Lung microvascular endothelial cell (primary cell): ENCODE measurements at places on chromosomes 2 and 18.
A peak's percentile ranks its signal among the peaks of the same experiment; 100 is the strongest.

DNA sequence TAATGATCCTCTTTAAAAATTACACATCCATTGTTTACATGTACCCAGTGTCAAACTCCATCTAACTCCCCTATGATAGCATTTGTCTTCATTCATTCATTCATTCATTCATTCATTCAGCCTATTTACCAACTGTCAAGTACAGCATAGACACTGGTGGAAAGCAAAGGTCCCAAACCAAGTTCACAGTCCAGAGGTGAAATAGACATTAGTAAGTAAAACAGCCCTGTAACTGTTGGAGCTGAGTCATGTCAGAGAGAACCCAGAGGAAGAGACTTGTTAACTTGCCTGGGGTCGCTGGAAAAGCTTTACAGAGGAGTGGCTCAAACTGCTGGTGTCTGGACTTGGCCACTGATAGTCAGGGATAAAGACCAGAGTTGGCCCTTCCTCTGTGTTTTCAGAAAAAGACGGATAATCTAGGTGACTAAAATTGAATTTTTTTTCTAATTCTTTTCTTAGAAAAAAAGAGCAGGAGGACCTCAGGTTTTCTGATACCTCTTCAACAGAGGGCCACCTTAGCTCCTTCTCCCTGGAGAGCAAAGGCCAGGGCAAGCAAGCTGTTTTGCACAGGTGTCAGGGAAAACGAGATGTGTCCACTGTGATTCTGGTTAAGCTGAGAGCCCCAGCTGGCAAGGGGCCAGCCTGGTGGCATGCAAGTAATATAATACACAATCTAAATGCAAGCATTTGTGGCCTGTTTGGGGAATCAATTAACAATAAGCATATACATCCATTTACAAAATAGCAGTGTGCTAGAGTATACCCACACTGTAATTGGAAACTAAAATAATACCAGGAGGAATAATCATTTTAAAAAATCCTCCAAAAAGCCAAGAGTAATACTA is 96.7 kb upstream of the SLC14A2 start:
- DNase-seq: no peak

DNA sequence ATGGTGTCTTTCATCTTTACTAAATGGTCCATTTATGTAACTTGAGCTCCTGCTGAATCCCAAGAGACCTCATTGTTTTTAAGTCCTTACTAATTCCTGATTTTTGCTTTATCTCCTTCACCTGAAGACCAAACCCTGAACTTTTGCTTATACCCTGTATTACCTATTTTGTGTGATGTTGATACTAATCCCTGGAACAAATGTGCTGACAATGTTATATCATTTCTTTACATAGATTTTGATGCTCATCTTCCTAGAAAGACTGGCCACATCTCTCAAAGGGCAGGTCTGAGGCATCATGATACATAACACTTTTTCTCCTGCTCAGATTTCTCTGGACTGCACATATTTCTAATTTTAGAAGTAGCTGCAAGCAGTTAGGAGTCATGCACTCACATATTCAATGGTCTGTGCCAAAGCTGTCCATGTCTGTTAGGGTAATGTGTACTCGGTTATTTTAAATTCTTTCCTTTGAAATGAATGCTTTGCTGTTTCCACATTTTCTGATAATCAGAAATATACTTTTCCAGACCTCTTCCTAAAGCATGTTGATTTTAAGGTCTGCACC is 427.9 kb upstream of the HNRNPA3 start:
- no peak for DNase-seq

GRCh38 chr2:21633911-21634310 is 510.1 kb downstream of the TDRD15 start:
- DNase-seq: no peak

GRCh38 chr2:9768388-9768787 is 74.9 kb upstream of the TAF1B start:
- DNase-seq: no peak

GRCh38 chr2:168912901-168913369 is 11.8 kb downstream of the G6PC2 start:
- DNase-seq: peak; percentile 42

- DNase-seq: peak; percentile 22
These were observed 43.9 kb upstream of the B3GNT2 start for GRCh38 chr2:62152000-62152399.

DNA sequence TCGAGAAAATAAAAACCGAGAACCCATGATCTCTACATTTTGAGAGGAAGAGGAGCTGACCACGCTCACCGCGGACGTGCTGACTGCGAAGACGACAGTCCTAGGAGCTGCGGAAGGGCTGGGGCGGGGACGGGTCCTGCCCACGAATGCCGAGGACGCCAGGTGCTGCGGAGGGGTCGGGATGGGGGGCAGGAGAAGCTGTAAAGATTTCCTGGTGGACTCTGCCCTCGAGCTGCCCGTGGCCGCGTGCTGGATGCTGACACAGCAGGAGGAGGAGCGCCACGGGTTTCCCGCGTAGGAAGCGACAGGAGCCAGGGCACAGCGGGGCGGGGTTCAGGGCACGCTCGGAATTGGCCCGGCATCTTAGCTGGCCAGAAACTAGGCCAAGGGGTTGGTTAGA is 22.2 kb downstream of the ZSCAN30 start:
- no peak for DNase-seq

DNA sequence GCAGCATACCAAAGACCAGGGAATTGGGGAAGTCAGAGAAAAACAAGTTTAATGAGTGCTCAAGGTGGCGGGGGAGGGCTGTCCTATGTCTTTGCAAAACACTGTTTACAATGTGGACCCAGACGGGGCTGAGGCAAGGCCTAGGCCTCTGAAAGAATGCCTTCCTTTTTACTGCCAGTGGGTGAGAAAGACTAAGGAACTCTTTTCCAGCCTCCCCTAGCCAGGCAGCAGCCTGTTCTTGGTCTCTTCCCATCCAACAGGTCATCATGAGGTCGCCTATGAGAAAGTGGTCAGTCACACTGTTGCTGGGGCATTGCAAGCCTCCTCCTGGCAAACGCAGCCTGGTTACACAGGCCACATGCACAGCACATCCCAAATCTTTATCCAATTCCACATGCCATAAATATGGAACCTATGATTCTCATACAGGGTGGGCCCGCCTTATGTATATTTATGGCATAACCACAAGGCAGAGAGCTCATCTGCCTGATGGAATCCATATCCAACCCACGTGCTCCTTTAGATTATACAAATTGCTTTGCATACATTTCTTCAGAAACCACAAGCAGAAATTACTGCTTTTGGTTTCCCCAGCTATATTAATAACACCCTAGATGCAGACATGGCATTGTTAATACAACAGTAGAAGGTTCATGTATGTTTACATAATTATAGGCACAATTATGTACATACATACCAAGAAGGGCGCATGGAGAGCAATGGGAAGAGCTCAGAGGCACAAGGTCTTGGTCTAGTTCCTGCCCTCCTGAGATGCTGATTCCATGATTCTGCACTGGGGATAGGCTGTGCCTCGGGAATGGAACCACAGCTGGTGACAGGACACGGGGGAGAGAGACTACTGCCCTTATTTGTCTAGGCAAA is 48.6 kb downstream of the NRP2 start:
- no peak for DNase-seq

- DNase-seq: peak; percentile 71
These were observed 84.3 kb upstream of the LTBP1 start for GRCh38 chr2:32862269-32863055.

- no peak for DNase-seq
These were observed 85.0 kb upstream of the LINC00305 start for GRCh38 chr18:64233851-64234250.

GRCh38 chr2:48952143-48952542 is 196.6 kb upstream of the LHCGR start:
- no peak for DNase-seq

DNA sequence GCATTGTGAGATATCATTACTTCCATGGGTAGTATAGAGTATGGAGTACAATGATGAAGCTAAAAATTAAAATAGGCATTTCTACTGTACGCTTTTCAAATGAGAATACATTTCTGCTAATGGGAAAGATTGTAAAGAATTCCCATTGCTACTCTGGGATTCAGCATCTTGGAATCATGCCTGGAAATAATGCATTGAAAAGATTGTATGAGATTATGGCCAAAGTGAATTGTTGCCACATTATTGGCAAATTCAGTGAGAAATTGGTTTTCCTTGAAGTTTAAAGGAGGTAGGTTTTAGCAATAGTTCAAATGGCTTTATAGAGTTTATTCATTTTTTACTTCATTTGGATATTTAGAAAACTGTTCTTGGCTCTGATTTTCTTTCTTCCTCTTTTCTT is 157.9 kb downstream of the GULP1 start:
- DNase-seq: no peak

- no peak for DNase-seq
These were observed 73.4 kb downstream of the DTNA start for GRCh38 chr18:34783501-34783900.

- no peak for DNase-seq
These were observed 557.7 kb upstream of the CHAC2 start for GRCh38 chr2:53209679-53210458.

GRCh38 chr2:164252568-164253287 is 368.6 kb downstream of the GRB14 start:
- DNase-seq: no peak

DNA sequence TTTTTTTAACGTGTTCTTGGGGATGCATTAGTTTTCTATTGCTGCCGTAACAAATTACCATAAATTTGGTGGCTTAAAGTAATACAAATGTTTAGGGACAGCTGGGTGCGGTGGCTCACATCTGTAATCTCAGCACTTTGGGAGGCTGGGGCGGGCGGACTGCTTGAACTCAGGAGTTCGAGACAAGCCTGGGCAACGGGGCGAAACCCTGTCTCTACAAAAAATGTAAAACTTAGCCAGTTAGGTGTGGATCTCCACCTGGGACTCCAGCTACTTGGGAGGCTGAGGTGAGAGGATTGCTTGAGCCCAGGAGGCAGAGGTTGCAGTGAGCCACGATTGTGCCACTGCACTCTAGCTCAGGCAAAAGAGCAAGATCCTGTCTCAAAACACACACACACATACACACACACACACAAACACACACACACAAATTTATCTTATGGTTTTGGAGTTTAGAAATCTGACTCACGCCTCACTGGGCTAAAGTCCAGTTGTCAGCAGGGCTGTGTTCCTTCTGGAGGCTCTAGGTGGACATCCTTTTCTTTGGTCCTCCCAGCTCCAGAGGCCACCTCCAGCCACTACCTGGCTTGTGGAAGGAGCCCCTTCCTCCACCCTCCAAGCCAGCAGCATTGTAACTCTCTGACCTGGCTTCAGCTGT is 76.1 kb downstream of the SEPTIN10 start:
- no peak for DNase-seq

GRCh38 chr2:206573793-206574192 is 68.5 kb upstream of the FAM237A start:
- no peak for DNase-seq

GRCh38 chr2:192197357-192197756 is 2.6 kb upstream of the TMEFF2 start:
- DNase-seq: no peak

- no peak for DNase-seq
These were observed 2.9 kb downstream of the SERTAD2 start for GRCh38 chr2:64650722-64651338.

DNA sequence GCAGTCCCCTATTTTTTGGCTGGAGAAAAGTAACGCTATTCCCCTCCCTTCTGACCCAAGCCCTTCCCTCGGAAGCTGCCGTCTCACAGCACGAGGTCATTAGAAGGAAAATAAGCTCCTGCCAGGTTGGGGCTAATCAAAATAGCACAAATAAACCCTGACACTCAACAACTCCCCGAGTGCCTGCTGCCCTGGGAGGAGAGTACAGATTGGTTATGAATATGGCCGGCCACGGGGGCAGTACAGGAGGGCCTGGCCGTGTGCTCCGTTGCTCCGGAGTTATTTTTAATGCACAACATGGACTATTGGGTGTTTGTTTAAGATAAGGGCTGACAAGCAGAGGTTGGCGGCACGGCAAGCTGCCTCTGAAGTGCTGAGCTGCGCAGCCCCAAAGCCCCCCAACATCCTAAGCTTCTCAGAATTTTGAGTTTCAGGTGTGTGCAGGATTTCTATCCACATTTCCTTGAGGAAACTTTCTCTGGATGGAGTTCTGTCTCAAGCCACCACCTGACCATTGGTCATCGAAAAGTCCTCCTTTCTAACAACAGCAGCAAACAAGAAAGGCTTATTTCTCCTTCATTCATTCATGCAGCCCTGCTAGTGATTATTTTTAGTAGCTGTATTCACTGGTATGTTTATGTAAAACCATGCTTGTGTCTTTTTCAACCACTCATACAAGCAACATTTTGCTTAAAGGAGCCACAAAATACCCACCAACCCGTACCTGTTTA is 58.7 kb downstream of the PAX3 start:
- no peak for DNase-seq

GRCh38 chr18:42477267-42477666 is 522.2 kb downstream of the PIK3C3 start:
- no peak for DNase-seq

DNA sequence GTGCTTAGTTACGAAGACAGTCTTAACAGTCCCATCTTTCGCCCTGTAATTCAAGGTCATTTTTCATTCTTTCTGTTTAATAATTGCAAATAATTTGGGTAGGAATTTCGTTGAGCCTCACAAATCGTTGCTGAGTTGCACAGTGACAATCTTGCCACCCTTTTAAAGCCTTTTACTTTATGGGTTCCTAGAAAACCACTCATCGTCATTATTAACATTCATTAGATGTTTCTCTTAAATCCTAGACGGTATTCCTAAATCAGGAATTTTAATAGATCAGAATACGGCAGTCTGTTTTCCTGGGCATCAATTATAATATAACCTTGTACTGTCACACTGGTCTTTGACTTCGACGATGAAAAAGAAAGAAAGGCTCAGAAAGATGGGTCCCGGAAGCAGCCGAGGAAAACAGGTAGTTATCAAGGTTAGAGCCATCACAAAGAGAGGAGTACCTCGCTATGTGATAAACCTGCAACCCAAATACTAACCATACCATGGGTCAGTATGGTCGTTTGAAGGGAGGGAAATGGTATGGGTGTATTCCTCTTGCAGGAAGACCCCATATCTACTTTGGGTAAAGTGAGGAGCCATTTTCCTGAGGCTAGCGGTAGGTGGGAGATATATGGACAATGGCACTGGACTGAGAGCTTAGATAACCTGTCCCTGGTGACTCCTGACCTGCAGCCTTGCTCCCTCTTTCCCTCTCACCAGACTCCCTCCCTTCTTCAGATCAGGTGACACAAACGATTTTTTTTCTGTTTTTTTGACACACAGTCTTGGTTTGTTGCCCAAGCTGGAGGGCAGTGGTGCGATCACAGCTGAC is 981 bp upstream of the SF3B1 start:
- DNase-seq: no peak
